ENCODE measurements at places on chromosomes 7 and 10.
A peak's percentile ranks its signal among the peaks of the same experiment; 100 is the strongest.

DNA sequence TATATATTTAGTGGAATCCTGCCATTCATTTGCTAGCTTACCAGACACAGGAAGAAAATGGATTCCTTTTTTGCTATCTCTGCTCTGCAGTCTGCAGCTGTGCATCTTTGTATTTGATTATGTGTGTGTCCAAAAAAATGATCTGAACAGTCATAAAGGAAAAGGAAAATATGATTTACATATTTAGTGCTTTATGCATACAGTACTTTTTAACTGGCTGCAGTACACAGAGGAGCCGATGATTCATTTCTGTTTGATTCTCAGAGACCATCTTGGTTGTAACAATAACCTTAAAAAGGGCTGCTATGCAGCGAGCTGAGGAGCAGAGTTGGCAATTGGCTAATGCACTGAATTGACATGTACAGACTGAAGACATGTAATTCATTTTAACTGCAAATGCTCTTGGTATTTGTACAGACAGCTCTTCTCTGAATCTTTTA, 151.3 kb upstream of the FZD1 start:
- no peak for DNase-seq

DNA sequence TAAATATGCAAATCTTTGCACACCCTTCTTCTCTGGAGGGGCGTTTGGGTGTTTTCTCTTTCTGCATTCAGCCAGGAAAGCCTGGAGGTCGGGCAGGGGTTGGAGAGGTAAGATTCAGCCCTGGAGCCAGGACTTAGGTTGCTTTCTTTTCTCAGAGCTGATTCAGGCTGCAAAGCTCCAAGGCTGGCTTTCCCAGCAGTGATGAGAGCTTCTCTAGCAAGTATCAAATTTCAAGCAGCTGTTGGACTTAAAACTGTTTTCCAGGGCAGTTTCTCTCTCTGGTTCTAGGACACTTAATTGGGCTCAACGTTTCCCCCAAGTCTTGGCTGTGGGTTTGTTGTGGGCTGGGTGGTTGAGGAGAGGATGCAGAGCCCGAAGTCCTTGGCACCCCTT, 608 bp downstream of the AKR1B10 start:
- DNase-seq: no peak

DNA sequence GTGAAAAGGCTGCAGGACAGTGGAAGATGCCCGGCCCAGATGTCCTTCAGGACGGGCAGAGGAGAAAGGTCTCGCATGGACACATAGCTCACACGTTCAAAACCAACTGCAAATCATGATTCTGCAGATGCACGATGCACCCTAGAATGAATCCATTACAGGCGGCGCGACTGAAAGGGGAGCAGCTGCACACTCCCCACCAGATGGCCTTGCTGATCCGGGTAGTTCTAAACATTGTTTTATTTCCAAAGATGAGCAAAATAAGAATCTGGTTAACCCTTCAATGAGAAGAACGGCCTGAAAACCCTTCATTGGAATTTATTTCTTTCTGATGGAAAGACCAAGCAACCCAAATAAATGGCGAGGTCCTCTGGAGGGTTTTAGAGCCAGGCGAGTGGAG, 33.8 kb downstream of the CHST15 start:
- no peak for DNase-seq

- no peak for DNase-seq
Measured at GRCh38 chr7:47970761-47971160, 8.7 kb downstream of the HUS1 start.

DNA sequence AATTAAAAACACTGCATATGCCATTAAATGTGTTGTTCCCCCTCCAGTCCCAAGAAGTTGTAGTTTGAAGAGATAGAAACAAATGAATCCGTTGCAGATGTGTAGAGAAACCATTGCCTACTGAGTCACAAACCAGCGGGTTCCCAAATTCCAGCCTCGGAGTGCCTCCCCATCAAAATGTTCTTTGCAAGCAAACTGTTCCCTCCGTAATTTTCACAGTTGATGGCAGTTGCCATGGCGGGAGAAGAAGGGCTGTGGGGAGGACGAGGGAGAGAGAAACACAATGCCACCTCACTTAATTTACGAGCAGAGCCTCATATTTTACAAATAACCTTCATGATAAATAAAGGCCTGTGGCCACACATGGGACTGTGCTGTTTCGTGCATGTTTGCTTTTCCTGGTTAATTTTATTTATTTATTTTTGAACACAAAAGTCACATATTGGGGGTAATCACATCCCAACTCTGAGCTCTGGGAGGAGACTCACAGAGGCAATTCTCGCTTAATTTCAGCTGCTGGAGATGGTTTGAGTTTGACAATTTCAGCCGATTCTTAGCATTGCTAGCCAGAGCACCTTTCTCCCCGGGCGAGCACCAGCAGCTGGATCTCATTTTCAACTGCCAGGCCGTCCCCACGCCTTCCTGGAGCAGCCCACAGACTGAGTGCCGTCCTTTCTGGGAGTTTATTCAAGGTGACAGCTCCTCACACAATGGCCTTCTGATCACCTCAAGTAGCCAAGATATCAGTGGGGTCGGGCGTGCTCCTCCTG, 1084.2 kb downstream of the KCNMA1 start:
- DNase-seq: no peak

- DNase-seq: no peak
Measured at GRCh38 chr10:132170561-132171361, 16.0 kb upstream of the DPYSL4 start.

- peak; percentile 18 for DNase-seq
Measured at GRCh38 chr7:49791088-49791741, 17.8 kb downstream of the VWC2 start.

DNA sequence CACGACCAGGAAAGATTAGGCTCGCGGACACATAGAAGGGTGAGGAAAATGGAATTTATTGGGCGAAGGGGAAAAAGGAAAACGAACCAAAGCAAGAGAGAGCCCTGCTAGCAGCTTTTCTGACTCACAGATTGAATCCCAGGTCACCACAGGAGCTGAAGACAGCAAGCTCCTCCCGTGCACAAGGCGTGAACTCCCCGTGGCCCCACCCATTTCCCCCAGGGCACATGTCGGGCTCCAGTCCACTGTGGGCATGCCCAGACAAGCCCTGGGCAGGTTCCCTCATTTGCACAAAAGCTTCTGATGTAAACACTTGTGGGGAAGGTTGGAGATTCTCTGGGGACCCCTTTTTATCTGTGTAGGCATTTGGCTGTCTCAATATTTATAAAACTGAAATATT, 582.4 kb downstream of the SUGCT start:
- peak; percentile 72 for DNase-seq

DNA sequence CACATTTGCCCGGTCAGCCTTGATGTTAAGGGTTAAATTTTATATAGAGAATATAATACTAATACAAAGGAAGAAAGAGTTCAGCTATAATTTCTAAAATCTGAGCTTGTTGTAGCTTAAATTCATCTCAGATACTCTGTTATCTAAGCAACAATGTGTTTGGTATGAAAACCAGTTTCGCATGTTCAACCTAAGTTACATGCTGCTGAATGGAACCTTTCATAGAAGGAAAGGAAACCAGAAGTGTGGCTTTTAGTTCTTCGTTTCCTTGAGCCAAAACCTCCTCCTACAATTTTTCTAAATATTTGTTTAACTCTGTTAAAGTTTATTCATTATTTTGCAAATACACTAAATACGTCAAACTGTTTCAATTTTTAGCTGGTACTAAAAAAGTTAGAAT, 18.5 kb downstream of the AGR2 start:
- DNase-seq: no peak

DNA sequence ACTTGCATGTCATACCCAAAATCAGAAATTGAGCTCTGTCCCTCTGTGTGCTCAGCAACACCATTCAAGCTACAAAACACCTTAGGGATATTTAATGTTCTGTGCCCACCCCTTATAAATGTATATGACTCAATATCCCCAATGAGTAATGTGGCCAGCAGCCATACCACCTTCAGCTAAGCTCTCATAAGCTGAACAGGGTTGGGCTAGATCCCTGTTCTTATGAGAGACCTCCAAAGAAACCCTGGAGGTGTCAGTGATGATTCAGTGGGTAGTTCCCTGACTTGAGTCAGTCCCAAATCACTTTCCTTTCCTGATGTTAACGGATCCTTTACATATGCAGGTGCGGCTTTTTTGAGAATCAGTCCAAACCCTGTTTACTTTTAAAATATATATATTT, 253.8 kb downstream of the CREB5 start:
- peak; percentile 6 for DNase-seq

DNA sequence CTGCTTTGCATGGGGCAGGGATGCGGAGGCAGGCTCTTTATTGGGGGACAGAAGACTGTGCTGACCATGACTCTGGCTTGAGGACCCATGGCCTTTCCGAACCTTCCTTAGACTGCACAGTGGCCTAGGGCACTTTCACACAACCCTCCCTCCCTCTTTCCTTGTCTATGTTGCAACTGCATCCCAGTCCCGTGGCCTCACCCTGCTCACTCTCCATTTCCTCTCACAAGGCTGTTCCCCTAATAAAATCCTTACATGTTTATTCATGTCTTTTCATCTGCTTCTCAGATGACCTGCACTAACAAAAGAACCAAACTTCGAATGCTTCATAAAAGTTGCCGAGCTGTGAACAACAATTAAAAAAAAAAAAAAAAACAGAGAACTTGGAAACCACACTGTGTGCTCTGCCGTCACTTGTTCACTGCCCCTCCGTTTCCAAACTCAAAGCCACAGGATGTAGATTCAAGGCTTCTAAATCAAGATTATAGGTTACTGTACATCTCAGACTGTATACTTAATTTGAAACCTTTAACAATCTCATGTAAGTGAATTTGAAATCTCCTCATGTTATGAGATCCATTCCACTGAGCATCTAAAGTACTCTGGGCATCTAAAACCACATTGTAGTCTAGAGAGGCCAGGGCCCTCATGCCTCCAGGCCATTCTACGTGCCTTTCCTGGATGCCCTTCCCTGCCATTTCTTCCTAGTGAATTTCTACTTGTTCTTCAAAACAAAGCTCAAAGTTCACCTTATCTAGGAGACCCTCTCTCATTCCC, 265.9 kb downstream of the SNX13 start:
- DNase-seq: no peak

- DNase-seq: no peak
Measured at GRCh38 chr7:74302745-74303221, 13.6 kb downstream of the CLIP2 start.

DNA sequence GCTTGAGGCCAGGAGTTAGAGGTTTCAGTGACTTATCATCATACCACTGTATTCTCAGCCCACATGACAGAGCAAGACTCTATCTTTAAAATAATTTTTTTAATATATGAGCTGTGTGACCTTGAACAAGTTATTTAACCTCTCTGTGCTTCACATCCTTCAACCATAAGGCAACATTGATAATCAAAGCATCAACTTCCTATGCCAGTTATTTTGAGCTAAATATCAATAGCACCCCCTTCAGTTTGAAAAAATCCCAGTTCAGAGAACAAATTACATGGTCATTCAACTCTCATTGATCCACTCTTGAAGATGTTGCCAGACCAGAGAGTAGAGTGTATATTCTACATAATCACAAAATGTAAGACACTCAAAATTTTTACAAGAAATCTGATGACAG, 53.0 kb downstream of the ASNS start:
- DNase-seq: no peak

DNA sequence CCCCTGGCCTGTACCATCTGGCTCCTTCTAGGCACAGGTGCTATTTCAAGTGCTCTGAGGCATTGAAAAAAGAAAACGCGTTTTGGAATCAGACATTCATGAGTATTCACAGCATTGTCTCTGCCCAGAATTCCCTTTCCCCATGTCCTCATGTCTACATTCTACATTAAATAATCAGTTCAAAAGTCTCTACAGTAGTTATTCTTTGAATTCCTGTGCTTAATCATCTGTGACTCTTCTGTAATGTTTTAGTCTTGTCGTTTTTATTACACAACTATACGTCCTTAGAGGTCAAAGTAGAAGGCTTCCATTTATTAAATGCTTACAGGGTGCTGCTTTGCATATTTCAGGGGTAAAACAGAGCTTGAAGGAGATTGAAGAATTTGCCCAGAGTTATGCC, 95.7 kb downstream of the BICC1 start:
- DNase-seq: no peak

- DNase-seq: no peak
Measured at GRCh38 chr7:20786049-20786412, 655 bp downstream of the SP8 start.

DNA sequence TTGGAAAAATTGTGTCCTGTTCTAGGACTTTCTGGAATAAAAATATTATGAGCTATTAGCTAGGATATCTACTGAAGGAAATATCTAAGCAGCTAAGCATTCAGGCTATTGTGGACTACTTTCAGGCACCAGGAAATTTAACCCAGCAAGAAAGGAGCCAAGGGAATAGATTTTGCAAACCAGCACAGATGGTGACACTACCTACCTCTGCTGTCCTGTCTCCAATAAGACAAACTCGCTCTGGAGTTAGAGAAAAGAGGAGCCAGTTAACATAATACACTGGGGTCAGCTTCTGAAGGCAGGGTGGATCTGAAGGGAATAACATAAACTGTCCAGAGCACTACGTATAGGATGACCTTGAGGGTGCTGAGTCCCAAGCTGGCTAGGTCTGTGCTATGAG, 223.7 kb upstream of the PRSS58 start:
- DNase-seq: no peak

DNA sequence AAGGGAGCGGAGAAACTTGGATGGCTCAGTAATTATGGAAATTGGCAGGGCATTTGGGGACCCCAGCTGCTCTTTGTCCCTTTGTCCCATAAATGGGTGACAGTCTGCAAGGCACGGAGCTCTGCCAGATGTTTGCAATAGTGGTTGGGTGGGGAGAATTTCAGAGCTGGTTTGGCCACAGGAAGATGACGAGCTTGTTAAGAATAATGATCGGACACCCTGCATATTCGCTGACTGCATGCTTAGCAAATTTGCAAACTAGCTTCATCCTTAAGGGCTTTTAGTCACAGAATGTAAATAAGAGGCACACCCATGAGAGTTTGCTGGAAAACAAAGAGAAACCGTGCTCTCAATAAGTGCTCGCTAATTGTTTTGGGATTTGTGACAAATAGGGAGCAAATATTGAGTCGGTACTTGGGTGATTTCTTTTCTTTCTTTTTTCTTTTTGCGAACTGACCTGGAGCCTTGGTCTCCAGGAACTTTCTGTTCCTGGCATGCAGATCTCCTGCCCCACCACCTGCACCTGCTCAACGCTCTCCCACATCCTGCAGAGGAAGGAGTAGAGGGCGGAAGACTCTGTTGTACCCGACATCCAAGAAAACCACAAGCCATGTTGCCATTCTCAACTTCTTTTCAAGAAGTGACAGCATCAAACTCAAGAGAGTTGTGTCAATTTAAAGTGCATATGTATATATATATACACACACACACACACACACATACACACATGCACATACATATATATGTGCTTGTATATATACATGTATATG, 238.9 kb downstream of the CAMK1D start:
- peak; percentile 23 for DNase-seq

- no peak for DNase-seq
Measured at GRCh38 chr7:138349841-138350700, 110.0 kb upstream of the TRIM24 start.

GRCh38 chr7:80370587-80370986, 141.3 kb downstream of the GNAT3 start:
- DNase-seq: no peak

GRCh38 chr10:79179164-79179956, 110.6 kb downstream of the ZMIZ1 start:
- no peak for DNase-seq

- no peak for DNase-seq
Measured at GRCh38 chr10:113613977-113614690, 49.7 kb downstream of the NRAP start.

Measured in activated CD8-positive, alpha-beta T cell treated with anti-CD3 and anti-CD28 coated beads for 36 hours (primary cell).